ENCODE measurements at places on chromosomes 12 and 14.

DNA sequence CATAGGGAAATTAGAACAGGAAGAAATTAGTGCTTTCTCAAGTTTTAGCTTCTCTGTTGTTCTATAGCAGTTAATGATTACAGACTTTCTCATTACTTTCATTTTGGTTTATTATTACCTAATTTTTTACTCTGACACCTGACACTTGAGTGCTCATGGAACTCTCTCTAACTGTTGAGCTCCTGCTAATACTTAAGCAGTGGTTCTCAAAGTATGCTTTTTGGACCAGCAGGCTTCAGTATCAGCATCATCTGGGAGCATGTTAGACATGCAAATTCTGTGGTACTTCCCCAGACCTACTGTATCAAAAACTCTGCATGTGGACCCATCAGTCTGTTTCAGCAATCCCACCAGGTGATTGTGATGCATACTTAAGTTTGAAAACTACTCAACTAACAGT, 235.3 kb downstream of the CCDC91 start:
- DNase-seq: no peak

DNA sequence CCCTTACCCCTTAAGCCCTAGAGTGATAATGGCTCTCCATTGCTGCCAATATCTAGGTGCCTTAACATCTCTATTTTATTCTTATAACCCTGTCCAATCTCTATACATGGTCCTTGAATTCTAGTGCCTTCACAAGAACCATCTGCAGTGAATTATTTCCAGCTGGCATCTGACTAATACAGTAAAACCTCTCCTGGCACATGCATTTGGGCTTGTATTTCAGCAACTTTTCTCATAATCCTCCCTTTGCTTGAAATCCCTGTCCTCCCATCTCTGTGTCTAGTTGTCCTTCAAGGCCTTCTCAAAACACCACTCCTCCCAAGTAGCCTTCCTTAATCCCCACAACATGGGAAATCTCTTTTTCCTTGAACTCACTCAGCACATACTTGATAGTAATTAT, 14.2 kb upstream of the HMGA2 start:
- DNase-seq: no peak

- DNase-seq: no peak
Observed at GRCh38 chr12:86158956-86159355, 97.2 kb downstream of the MGAT4C start.

DNA sequence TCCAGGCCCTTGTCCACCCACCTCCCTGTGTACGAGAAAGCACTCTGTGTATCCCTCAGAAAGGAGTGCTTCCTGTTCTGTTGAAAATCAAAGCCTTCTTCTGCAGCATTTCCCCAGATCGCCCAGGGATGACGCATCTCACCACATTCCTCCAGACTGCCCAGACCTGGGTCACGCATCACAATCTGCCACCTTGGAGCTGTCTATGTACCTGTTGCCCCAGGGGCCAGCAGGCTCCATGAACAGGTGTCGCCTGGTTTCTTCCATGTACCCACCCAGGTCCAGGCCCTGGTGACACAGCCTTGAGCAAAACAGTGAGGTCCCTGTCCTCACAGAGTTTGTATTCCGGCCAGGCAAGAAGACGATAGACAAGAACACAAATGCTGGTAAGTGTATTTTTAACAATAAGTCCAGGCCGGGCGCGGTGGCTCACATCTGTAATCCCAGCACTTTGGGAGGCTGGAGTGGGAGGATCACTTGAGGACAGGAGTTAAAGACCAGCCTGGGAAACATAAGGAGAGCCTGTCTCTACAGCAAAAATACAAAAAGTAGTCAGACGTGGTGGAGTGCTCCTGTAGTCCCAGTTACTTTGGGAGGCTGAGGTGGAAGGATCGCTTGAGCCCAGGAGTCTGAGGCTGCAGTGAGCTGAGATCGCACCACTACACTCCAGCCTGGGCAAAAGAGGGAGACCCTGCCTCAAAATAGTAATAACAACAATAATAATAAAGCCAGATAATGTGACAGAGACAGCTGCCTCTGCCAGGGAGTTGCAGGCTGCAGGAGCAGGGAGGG, 6.8 kb upstream of the PPP1R13B start:
- DNase-seq: no peak

DNA sequence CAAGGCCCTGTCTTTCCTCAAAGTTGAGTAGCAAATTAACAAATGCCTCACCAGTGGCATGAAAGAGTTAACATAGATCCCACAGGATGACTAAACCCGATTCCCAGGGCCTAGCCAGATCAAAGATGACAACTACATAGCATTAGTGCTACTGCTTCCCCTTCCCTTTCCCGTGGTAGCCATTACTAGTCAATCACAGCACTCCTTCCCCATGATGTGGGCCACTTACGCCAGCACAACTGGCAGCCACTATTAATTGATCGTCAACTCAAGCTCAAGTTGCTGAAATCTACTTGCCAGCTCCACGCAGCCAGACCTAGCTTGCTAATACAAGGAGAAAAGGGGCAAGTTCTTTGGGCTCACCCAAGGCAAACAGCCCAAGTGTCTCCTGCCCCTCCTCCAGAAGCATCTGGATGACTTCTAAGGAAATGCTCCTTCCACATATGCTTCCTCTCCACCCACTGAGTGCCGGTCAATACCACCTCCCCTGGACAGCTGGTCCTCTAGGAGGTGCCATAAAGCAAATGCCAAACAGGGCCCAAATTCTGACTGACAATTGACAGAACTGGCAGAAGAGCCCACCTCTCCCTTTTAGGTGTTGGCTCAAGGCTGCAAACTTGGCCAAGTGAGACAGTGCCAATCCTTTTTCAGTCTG, 72.6 kb downstream of the NUAK1 start:
- DNase-seq: no peak

- no peak for DNase-seq
Observed at GRCh38 chr14:68658029-68658509, 134.8 kb downstream of the ZFP36L1 start.

- DNase-seq: no peak
Observed at GRCh38 chr14:100384819-100385813, 62.0 kb downstream of the SLC25A47 start.

DNA sequence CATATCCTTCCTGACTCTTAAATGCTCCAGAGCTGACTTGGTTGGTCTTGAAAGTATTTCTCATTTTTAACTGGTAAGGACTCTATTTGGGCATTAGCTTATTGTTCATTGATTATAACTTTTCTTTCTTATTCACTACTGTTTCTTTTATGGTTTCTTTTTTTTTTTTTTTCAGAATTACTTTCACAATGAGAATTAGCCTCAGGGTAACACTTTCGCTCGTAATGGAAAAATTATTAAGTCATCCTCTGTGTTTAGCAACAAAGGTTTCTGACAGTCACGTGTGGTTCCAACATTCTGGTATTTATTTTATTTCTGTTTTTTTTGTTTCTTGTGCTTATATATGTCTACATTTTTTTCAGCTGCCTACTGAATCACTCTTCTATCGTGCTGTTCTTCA, 80.0 kb downstream of the METTL25 start:
- no peak for DNase-seq

DNA sequence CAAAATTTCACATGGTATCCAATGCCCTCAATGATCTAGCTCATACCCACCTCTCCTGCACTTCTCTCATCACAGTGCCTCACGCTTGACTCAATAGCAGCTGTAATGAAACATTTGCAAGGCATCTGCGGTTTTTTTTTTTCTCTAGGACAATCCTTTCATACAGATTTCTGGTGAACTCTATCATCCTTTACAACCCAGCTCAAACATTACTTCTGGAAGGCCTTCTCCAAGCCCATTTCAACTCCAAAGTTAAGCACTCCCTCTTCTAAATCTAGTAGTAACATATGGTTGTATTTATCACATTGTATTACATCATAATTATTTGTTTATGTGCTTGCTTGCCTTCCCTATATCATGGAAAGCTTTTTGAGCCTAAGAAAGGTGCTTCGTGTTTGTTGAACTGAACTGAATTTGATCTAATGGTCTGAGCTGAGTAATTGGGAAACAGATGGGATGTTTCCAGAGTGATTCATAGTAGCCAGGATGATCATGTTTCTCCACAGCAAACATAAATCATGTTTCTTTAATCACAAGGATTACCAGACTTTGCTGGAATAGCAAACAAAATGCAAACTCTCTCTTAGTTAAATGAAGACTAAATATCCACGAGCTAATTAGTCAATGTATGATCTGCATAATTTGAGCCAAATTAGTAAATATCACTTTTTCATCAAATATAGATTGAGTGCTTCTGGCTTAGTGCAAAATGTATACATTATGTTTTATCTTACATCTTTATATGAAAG, 14.3 kb downstream of the CFL2 start:
- no peak for DNase-seq

DNA sequence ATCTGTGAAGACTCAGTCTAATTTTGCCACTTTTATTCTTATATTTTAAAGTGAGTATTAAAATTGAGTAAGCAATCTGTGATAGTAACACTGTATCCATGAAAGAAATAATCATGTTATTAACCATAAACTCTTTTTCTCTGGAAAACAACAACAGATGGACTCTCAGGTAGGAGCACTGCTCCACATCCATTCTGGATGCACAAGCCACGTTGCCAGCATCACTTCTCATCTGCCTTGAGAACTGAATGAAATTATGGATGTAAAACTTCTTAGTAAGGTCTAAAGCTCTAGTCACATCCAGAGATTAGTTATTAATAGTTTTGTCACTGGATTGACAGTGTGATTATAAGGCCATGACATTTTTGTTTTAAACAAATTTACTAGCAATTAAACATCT, 489.1 kb upstream of the SYT1 start:
- no peak for DNase-seq

GRCh38 chr14:23450379-23450778, 14.9 kb upstream of the MYH7 start:
- no peak for DNase-seq

DNA sequence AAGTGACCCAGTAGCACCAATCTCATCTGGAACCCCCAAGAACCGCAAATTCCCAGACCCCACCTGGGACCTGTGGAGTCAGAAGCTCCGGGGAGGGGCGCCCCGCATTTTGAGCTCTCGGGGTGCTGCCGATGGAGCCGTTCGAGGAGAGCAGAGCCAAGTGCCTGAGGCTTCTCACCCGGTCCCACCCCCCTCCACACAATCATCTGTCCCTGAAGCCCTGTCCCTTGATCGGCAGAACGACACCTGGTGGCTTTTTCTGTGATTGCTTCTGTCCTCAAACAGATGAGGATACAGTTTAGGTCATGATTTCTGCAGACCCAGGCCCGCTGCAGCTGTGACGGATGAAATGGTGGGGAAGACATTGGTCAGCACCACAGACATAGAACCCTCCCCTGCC, 74.7 kb downstream of the NOC4L start:
- peak; percentile 52 for DNase-seq

- no peak for DNase-seq
Observed at GRCh38 chr14:75884198-75884611, 97.6 kb downstream of the TGFB3 start.

DNA sequence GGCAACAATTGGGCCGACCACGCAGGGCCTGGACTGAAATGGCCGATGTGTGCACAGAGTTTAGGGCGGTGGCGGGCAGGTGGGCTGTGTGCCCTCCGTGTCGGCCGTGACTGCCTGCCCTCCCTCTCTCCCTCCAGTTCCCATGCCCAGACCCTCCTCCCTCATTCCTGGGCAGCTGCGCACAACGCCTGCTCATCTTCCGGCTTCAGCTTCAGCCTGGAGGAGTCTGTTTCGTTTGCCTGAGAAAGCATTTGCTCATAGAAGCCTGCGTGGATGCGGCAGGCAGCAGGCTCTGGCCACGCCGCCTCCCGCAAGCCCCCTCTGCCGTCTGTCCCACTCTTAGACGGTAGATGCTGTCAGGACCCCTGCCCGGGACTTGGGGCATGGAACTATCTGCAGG, 47.3 kb upstream of the FZD10 start:
- DNase-seq: no peak

- DNase-seq: no peak
Observed at GRCh38 chr12:25800101-25800500, 158.4 kb upstream of the RASSF8 start.

DNA sequence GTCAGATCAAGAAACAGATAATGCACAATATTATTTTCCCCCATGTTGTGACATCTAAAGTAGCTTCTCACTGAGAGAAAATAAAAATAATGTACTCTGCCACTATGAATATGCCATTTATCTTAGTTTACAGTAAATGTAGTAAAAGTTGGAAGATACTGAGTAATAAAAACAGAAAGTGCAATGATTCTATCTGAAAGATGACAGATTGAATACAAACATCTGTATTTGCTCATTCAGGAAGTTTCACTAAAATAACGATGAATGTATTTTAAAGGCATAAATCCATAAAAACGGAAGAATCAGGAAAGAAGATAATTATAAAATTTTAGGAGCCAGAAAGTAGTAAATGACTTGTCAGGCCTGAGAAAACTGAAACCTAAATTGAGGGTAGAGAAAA, 18.2 kb downstream of the SLC35F4 start:
- DNase-seq: no peak

GRCh38 chr14:33279865-33280264, 341.2 kb downstream of the NPAS3 start:
- no peak for DNase-seq

DNA sequence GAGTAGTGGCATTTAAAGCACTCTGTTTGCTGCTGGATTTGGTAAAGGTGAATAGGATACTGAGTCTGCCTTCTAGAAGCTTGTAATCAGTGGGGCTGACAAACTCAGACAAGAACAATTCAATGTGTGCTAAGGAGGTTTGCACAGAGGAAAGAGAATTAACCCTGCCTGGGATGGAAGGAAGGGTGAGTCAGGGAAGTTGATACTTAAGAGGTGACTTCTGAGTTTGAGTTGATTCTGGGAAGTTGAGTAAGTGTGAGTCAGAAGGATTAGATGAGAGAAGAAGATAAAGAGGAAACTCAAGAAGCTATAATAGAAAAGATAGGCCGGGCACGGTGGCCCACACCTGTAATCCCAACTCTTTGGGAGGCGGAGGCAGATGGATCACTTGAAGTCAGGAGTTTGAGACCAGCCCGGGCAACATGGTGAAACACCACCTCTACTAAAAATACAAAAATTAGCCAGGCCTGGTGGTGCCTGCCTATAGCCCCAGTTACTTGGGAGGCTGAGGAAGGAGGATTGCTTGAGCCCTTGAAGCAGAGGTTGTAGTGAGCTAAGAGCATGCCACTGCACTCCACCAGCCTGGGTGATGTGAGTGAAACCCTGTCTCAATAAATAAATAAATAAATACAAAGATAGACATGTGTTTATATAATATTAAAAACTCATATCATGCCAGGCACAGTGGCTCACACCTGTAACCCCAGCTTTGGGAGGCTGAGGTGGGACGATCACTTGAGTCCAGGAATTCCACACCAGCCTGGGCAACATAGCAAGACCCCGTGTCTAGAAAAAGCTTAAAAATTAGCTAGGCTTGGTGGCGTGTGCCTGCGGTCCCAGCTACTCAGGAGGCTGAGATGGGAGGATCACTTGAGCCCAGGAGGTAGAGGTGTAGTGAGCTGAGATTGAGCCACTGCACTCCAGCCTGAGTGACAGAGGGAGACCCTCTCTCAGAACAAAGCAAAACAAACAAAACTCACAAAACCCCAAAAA, 126.8 kb upstream of the CPM start:
- no peak for DNase-seq

DNA sequence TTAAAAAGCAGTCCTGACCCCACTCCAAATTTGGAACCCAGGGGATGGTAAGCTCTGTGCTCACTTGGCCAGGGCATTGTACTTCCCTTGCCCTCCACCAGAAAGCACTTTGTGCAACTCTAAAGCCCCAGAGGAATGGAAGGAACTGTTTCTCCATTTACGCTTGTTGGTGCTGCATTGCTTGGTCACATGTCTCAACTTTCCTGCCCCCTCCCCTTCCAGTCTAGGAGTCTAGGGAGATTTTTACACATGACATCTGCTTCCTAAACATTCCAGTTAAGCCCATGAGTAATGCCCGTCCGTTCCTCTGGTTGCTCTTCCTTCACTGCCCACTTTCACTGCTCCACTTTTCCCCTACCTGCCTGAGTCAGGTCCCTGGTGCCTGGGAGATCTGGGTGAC, 92.6 kb upstream of the MAP1LC3B2 start:
- no peak for DNase-seq

Measured in activated CD4-positive, alpha-beta T cell treated with anti-CD3 and anti-CD28 coated beads, Interleukin-2, amount 50 U/mL, for 4 hours (primary cell).